Fibroblast of the aortic adventitia (primary cell): ENCODE measurements at places on chromosomes 2 and 18. TPM values are rescaled to one million over a fixed set of nuclear protein-coding genes. Genes with fewer than 3 reads are reported as not detected.
A peak's percentile ranks its signal among the peaks of the same experiment; 100 is the strongest.

The KYNU gene
- under 0.01 and 1.3 TPM in 2 replicates for total RNA-seq

DNA sequence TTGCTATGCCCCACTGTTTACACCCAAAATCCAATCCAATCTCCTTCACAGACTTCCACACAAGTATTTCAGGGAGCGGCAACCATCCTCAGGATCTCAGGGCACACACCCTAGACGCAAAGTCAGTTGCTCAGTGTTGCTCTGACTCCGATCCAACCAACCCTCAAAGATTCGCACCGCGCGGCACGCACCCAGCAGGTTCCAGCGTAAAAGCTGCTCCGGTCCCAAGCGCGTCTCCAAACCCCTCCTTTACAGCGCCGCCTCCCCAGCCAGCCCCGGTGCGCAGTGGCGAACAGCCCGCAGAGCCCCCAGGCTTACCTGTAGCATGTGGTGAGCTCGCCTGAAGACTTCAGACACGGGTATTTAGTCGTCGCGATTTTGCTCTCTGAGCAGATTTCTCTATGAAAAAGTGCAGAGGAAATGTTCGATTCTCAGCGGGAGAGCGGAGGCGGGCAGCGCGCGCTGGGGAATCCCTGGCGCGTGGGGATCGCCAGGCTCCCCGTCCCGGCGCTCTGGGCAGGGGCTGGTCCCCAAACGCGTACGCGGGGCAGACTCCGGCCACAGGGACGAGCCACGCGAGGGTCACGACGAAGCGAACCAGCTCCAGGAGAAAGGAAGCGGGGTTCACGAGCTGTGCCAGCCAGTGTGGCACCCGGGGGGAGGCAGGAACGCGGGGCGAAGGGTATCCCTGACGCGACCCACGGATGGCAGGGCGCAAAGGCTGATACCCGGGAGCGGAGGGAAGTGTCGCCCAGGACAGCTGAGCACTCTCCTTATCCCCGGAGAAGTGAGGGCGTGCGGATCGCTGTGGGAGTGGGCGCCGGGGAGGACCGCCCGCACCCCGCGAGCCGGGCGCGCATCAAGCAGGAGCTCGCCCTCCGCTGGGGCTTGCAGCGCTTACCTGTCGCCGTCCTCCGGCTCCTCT, 650 bp downstream of the CCBE1 start:
- peak; percentile 65 for DNase-seq

- no peak for DNase-seq
Measured at GRCh38 chr2:232075859-232076258, 114.3 kb downstream of the DIS3L2 start.

DNA sequence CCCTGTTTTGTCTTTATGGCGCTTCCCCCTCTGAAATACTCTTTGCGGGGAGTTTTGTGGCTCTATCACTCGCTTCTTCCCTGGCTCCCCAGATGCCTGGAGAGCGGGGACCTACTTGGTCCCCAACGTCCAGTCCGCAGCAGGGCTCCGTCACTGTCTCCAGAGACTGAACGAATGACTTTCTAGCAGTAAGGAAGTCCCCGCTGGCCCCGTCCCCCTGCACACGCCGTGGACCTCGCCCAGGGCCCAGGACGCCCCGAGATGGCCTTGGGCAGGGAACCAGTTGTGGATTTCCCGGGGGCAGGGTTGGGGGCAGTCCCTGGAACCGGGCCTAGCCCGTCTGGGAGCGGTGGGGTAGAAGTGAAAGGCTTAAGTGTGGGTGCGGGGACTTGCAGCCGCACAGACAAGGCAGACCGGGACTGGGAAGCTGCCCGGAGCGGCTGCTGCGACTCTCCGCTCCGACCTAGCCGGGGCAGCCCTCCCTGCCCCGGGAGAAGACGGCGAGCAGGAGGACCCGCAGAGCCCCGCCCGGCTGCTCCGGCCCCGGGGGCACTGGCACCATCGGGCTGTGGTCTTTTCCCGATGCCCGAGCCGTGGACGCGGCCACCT, 821 bp upstream of the EPHA4 start:
- peak; percentile 51 for DNase-seq

GRCh38 chr2:200677721-200678532, 92.1 kb downstream of the AOX1 start:
- peak; percentile 89 for DNase-seq

- peak; percentile 66 for DNase-seq
Measured at GRCh38 chr2:238714038-238714528, 133.8 kb upstream of the TWIST2 start.

The KCNJ3 gene
- not detected in 2 replicates for total RNA-seq

DNA sequence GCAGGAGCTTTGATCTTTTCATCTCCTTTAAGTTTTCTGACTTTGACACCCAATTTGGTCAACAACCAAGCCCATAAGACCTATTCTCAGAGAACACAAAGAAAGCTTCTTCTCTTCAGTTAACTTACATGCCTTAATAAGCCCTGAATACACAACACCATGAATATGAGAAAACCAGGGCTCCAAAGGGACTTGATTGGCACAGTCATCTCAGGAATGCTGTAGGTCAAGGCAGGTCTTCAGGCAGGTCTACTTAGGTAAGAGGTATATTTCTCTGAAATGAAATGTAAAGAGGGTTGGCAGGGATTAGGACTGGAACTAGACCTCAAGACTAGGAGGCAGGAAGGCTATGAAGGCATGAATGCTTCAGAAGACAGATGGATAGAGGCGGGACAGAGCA, 24.4 kb upstream of the EIF2AK3 start:
- DNase-seq, result no peak

DNA sequence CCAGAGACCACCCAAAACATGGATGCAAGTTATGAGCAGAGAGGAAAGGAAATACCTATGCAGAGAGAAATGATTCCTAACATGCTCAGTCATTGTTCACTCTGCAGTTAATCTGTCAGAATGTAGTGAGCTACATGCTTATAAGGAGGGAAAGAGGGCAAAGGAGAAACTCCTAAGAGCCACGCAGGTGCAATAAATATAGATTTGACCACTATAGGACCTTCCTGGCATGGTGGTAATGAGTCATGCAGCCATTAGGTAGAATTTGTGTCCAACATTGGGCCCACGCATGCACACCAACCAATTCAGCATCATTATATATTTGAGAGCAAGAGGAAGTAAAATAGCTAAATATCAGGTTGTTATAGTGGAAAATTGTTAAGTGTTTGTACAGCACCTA, 699.9 kb downstream of the DSC3 start:
- DNase-seq, result no peak

The AGXT gene
- total RNA-seq, result not detected in 2 replicates

The TXNDC2 gene
- total RNA-seq, result 0.16 and 0.27 TPM in 2 replicates

GRCh38 chr18:62446511-62446910, 76.3 kb upstream of the ZCCHC2 start:
- DNase-seq, result no peak

The NCL gene
- total RNA-seq, result 167 and 437 TPM in 2 replicates

DNA sequence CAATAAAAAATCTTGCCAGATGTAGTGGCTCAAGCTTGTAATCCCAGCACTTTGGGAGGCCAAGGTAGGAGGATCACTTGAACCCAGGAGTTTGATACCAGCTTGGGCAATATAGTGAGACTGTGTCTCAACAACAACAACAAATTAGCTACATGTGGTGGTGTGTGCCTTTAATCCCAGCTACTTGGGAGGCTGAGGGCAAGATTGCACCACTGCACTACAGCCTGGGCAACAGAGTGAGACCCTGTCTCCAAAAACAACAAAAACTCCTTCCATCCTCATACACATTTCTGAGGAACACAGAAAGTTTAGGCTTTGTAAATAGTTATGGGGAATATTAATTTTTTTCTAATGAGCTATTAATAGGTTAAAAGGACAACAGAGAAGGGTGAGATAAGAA, 17.0 kb downstream of the PDE6D start:
- no peak for DNase-seq
